ENCODE measurements at places on chromosomes 3 and 15.
A peak's percentile ranks its signal among the peaks of the same experiment; 100 is the strongest.

DNA sequence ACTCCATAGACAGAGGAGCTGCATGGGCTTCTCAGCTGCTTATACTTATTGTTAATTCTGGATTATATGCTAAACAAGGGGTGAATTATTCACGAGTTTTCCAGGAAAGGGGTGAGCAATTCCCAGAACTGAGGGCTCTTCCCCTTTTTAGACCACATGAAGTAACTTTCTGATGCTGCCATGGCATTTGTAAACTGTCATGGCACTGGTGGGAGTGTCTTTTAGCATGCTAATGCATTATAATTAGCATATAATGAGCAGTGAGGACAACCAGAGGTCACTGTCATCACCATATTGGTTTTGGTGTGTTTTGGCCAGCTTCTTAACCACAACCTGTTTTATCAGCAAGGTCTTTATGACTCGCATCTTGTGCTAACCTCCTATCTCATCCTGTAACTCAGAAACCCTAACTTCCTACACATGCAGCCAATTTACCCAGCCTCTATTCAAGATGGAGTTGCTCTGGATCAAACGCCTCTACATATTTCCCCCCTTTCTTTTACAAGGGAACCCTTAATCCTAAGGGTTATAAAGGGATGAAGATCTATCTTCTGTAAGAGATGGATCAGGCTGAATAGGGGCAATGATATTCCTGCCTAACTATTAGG, 12.1 kb upstream of the DMXL2 start:
- DNase-seq, result no peak

- DNase-seq, result no peak
These were observed 147.9 kb upstream of the ABI3BP start for GRCh38 chr3:101141135-101141534.

DNA sequence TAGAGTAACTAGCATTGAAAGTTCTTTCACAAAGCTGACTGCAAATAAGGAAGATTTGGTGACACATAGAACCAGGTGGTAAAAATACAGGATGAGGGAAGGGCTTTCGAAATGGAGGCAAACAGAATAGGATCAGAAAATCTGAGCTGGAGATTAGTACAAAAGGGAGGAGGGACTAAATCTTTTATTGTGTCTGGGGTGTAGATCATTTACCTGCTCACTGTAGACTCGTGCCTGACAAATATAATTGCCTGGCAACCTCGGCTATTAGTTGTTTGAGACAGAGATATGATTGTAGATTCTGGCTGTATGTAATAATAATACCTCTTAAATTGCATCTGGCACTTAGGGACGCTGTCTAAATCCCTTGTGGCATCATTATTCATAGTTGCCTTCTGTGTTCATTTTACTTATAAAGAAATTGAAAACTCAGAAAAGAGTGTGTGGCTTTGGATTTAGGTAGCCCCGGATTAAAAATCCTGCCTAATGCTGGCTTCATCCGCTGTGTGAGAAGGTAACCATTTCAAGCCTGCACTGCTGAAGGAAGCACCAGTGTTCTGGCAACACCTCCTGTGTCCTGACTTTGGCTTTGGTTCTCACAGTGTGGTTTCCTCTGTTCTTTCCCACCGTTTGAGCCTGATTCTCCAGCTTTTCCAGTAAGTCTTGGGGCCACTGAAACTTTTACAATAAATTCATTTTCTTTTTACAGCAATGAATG, 25.0 kb upstream of the GPR160 start:
- no peak for DNase-seq

DNA sequence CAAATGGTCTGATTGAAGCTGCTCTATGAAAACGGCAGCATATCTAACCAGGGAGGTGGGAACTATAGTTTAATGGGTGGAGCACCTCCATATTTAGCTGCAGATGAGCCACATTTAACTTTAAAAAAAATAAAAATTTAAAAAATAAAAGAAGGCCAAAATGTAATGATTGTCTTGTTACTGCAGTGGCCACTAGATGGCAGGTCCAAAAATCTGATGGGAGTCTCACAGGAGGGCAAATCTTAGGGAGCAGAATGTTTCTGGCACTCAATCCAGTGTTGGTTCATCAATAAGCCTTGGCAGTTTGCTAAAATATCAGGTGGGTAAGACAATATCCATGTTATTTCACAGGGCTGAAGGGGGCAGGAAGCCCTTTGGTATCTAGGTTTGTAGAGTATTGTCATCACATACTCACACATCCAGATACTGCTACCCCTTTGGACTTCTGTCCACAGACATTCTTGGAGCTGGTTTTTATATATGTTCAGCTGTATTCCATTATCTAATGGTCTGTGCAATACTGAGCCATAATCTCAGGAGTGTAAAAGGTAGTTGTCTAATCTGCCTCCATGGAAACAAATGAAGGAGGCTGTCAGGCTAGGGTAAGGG, 233.3 kb downstream of the TIGIT start:
- DNase-seq, result no peak

DNA sequence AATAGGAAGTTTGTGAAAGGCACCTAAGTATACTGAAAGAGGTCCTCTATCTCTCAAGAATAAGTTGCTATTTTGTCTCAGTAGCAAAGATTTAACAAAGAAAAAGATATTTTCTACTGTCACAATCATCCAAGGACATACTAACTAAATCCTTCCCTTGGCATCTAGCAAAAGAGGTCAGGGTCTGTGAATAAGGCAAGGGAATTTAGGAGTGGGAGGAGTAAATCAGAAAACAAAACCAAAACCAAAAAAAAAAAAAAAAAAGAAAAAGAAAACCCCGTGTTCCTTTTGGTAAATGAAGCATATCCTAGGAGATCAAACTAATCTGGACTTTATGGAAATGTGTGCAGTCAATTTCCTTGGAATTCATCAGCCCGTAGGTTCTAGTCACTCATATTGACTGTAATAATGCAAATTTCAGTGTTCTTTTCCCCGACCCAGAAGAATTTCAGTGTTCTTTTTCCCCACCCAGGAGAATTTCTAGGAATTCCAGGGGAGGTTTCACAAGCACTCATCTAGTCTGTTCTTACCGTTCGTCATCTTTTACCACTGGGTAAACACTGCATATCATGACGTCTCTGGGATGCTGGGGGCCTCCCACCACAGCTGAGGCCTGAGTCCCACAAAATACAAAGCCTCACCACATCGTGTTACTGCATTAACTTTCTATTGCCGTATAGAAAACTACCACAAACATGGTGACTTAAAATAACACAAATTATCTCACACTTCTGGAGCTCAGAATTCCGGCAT, 113.8 kb upstream of the CCDC54 start:
- DNase-seq, result no peak

DNA sequence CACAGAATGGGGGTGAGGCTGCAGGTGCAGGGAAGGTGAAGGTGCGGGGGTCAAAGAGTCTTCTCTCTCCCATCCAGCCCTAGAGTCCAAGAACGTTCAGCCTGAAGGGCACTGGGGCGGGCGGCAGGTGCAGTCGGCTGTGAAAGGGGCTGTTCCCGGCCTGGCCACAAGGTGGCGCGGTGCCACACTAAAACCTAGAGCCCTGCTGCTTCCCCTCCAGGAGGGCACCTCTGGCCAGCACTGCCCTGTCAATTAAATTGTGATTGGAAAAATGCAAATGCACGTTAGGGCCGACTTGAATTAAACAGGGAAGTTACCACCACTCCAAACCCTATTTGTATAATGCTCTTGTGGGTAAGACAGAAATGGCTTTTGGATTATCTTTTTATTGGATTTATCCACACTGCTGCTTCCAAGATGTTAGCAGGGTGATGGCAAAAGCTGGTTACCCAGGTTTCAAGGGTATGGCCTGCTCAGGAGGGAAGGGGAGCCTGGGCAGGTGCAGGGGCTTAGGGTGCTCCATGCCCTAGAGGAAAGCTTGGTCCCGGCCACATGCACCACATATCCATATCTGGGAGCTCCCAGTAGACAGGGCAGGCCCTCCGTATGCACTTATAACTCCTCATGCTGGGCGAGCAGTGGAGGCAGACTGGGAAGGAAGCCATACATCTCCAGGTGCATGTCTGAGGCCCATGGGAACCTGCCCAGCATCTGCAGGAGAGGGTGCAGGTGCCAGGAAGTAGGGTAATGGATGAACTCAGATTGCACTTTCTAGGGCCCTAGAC, 119.8 kb downstream of the ADCY5 start:
- peak; percentile 92 for DNase-seq

DNA sequence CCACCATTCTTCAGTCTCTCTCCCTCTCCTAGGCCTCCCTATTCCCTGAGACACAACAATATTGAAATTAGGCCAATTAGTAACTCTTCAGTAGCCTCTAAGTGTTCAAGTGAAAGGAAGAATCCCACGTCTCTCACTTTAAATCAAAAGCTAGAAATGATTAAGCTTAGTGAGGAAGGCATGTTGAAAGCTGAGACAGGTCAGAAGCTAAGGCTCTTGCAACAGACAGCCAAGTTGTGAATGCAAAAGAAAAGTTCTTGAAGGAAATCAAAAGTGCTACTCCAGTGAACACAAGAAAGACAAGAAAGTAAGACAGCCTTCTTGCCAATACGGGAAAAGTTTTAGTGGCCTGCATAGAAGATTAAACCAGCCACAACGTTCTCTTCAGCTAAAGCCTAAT, 41.3 kb downstream of the PPM1L start:
- no peak for DNase-seq

GRCh38 chr15:80473286-80474223, 69.4 kb downstream of the ARNT2 start:
- no peak for DNase-seq

DNA sequence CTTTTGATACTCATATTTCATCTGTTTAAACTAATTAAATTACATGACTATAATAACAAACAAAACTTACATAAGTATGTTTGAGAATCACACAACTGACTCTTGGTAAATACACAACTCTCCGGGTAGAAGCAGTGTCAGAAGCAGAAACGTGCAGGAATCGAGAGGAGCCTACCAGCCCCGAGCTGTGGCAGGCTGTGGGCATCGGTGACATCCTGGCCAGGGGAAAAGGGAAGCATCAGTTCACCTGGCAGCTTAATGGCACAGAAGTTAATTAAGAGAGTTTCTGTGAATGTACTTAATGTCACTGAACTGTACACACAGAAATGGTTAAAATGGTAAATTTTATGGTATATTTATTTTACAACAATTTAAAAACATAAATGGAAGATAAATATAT, 90.2 kb downstream of the CRTC3 start:
- no peak for DNase-seq

DNA sequence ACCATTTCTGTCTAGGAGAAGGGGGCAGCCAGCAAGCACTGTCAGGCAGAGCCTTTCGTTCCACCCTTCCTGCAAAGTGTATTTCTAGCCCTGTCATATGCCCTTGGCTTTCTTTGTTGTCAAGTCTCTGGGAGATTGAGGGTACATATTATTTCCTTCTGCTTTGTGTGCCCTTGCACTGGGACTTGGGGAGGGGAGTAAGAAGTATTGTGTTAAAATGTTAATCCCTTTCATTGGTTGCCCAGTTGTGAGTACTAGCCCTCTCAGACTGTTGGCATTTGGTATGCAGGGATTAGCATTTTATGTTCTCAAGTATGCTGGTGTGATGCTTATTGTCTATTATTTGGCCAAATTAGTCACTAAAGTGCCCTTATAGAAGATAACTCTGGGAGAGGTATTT, 63.9 kb downstream of the RBM6 start:
- DNase-seq, result no peak

DNA sequence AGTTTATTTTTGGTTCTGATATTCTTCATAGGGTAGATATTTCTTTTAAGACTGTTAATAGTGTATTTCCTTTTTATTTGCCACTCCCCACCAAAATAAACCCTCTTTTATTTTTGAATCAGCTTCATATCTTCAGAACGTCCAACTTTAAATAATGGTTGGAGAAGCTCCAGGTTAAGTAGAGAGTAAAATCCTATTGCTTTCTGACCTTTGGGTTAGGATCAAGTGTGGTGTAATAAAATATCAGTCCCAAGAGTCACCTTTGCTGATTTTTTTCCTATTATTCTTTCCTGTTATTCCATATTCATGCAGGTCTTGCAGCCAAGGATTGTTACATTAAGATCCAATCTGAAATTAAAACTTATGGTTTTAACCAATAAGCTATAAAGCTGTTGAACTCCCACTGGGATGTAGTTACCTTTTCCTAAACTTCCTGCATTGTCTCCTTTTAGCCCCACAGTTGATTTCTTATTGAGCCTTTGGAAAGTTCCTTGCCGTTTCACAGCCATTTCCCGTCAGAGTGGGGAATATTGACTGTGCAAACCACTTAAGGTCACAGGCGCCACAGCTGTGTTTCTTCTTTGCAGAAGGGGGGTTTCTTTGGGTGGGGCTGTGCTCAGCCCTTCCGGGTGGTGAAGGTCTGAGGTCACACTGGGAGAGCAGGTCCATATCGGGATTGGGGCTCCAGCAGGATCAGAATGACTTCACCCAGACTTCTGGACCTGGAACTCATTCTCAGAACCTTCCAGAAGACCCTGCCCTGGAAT, 287.3 kb upstream of the CTDSPL start:
- DNase-seq, result no peak

- no peak for DNase-seq
These were observed 339.8 kb downstream of the THSD4 start for GRCh38 chr15:71455107-71455506.

- no peak for DNase-seq
These were observed 126.5 kb downstream of the UBE2E2 start for GRCh38 chr3:23329471-23330105.

- no peak for DNase-seq
These were observed 63.6 kb downstream of the FAM81A start for GRCh38 chr15:59501597-59501996.

Measured in activated CD8-positive, alpha-beta memory T cell treated with anti-CD3 and anti-CD28 coated beads for 24 hours (primary cell).